ENCODE measurements at places on chromosomes 4 and X.

- no peak for DNase-seq
Observed at GRCh38 chrX:44104699-44105098, 131.5 kb upstream of the NDP start.

- DNase-seq: no peak
Observed at GRCh38 chr4:1511441-1512041, 105.3 kb upstream of the NKX1-1 start.

DNA sequence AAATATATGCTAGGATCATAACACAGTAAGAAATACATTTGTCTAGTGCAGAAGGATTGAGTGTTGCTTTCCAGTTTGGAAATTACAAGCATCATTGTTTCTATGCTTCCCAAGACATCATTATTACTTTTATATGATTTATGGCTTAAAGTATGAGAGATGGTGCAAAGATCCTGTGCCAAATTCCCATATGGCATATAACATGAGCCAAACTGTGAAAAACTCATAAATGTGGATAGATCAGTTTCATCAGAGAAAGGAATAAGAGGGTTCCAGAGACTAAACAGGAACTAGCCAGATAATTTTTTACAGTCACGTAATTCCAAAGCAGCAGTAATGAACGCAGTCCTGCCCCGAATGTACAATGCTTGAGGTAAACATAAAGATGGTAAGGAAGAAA is 126.3 kb downstream of the PRDM5 start:
- no peak for DNase-seq

- no peak for DNase-seq
Observed at GRCh38 chrX:148854306-148854705, 353.9 kb downstream of the AFF2 start.

GRCh38 chr4:2587213-2587823 is 50.9 kb downstream of the FAM193A start:
- DNase-seq: no peak

DNA sequence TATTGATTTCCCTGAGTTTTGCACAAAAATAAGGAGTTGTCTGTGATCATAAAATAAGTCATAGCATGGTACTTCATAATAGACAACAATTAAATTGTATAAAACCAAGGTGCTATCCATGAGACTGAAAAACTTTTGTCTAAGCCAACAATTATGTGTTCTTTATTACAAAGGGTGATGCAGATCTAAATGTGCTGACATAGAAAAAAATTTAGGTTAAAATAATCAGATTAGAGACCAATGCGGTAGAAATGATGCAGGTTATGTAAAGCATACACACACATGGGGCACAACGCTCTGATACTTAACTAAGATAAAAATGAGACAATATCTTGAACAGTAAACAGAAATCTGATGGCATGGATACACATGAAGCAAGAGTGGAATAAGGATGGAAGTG is 113.3 kb downstream of the PWWP3B start:
- DNase-seq: no peak

DNA sequence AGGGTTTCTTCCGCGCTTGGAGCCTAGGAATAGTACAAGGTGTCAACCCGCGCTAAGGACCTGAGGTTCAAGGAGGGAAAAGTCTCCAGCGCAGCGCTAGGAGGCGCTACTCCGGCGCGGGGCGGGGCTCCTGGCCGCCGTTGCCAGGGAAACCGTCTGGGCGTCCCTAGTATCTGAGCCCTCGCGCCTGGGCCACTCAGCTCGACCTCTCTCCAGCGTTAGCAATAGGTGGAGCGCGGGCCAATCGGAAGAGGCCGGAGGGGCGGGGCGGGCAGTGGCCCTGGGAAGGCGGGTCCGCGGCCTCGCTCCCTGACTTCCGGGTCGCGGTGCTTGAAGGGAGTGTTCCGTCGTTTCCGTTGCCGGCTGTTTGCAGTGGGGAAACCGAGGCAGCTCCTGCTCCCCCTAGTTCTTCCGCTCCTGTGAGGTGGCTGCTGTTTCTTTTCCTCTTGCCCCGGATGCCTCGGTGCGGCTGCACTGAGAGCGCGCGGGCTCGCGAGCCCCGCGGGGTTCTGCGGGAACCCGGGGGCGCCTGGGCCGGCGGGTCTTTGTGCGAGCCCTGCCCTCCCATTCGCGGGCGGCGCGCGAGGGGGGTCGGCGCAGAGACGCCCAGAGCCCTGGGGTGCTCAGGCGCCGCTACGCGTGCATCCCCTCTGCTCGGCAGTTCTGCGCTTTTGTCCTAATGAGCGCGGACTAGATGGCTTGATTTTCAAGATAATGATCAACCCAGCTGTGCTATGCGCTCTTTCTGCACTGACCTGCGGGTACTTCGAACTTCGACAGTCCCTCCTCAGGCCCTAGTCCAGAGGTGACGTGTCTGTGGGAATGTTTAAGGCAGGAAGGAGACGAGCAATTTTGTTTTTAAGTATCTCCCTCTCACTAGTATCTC is at the start of gene ELMOD2:
Gene ELMOD2 (plus strand): TSS at position 312 of the 886 bp plus-strand sequence. CDS start 1,261 bp downstream, outside the sequence.
- peak; percentile 71 for DNase-seq

DNA sequence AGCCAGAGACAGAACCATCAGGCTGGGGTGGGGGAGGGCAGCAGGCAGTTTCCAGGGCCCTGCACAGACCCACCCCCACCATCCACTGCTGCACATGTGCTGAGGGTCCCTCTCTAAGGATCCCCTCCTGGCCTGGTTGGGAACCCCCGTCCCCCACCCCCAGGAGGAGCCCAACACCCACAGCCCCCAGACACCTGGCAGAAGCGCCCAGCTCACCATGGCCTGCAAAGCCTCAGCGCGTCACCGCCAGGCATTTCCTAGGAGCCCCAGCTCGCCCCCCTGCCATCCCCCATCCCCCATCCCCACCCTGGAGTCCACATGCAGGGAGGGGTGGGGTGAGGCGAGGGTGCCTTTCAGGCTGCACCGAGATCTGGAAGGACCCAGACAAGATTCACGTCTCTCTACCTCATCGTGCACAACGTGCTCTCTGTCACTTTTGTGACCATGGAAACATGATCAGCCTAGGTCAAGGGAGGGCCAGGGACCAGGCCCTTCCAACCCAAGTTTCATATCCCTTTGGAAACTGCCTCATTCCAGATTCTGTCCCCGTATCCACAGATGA is 9.3 kb downstream of the MXD4 start:
- DNase-seq: no peak

DNA sequence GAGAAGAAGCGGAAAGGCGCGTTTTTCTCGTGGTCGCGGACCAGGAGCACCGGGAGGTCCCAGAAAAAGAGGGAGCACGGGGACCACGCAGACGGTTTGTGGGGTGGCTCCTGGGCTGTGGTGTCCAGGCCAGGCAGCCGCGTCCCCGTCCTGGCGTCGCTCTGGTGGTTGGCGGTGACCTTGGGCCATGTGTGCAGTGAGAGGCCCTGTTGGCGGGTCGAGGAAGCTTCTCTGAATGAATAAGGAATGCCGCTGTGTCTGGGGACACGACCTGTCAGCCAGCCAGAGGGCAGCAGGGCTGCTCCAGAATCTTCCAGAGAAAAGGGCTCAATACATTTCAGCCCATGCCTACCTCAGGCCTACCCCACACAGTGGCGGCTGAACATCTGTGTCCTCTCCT is 24.3 kb upstream of the HGFAC start:
- no peak for DNase-seq

DNA sequence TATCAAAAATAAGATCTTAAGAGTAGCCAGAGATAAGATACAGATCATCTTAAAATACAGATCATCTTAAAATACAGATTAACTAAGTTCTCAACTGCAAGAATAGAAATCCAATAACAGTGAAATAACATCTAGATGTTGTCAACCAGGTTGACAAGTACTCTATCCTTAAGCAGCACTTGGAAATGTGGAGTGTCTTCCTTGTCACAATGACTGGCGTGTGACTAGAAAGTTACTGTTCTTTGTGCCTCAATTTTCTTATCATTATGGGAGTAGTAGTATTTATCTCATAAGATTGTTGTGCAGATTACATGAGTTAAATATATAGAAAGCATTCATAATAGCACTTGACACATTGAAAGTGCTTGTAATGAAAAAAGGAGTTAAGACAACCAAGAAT is 25.8 kb upstream of the HPGDS start:
- no peak for DNase-seq

DNA sequence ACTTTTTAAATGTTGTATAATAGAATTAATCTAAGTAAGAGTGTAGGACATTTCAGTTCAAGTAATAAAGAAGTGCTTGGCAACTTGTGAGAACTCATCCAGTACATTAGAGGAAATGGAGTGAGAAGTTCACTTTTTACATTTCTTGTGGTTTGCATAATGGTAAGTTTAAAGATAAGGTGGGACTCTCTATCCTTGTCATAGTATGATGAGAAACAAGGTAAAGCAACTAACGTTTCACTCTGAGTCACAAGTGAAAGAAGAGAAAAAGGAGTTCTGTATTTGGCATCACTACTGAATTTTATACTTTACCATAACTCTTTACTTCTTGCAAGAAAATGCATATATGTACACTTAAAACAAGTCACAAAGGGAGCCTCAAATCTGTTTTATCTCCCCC is 219.4 kb downstream of the SLC4A4 start:
- DNase-seq: no peak

- no peak for DNase-seq
Observed at GRCh38 chr4:86496094-86497080, 97.7 kb upstream of the PTPN13 start.

- DNase-seq: no peak
Observed at GRCh38 chr4:99414401-99414800, 20.7 kb downstream of the ADH7 start.

DNA sequence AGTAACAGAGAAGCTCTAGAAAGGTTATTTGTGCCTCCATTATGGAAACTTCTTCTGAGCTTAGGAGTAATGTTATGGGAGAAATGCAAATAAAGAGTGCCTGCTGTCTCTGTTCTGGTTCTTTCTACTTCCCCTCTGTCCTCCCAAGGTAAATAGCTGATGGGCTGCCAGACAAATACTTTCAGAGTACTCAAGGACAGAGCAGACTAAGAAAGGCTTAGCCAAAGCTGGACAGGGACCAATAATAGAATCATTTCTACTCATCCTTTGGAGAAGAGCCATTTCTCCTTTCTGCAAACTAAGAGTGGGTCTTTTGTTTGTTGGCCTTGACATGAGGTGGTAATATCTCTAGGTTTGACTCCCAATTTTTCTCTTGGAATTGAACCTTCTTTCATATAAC is 136.1 kb downstream of the MID1IP1 start:
- DNase-seq: no peak

- DNase-seq: peak; percentile 12
Observed at GRCh38 chrX:108537005-108537404, 97.4 kb downstream of the COL4A5 start.

- DNase-seq: no peak
Observed at GRCh38 chr4:32789026-32789608, 2068.9 kb downstream of the PCDH7 start.

- no peak for DNase-seq
Observed at GRCh38 chr4:2875556-2875955, 31.9 kb downstream of the ADD1 start.

DNA sequence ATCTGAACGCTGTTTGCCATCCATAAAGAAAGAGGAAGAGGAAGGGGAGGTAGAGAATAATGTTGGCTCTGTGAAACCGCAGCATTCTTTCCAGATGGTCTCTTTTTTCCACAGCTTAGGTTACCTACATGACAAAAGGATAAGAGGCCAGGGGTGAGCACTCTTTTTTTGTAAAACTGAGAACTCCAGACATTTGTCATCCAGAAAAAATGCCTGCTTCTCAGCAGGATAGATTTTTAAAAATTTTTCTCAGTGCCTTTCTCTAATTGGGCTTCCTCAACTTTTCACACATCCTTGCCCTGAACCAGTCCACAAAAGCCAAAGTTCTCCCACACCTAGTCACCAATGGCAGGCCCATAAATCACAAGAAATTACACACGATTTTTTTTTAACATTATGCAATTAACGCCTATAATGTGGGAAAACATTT is 158.1 kb upstream of the TENM3 start:
- DNase-seq: no peak

- DNase-seq: no peak
Observed at GRCh38 chrX:95791876-95792275, 892.8 kb upstream of the DIAPH2 start.

DNA sequence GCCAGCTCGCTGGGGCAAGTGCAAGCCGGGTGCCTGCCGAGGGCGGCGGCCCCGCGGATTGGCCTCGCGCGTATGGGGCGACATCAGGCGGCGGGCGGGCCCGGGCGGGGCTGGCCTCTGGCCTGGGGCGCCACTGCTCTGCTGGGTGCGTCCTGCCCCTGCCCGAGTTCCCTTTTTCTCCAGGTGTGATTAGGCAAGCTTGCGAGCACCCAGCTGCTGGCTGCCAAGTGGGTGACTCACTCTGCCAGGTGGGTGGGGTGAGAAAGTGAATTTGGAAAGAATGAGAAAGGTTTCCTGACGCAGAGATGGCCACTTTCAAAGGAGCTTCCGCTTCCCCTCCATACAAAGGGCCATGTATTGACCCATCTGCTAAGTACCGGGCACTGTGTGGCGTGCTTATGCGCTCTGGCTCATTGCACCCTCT is 32.5 kb downstream of the FGFBP1 start:
- DNase-seq: no peak

DNA sequence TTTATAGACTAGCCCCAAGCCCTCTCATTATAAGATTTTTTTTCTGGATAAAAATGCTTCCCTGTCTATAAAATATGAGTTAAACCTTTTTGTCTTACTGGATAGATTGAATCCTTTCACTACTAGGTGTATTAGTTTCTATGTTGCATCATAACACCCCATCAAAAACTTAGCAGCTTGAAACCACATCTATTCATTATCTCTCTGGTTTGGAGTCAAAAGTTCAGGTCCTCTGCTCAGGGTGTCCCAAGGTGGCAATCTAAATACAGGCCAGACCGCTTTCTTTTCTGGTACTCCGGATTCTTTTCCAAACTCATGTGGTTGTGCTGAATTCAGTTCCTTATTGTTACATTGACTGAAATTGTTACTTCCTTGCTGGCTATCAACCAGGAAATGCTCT is 515.5 kb downstream of the PDHA2 start:
- no peak for DNase-seq

DNA sequence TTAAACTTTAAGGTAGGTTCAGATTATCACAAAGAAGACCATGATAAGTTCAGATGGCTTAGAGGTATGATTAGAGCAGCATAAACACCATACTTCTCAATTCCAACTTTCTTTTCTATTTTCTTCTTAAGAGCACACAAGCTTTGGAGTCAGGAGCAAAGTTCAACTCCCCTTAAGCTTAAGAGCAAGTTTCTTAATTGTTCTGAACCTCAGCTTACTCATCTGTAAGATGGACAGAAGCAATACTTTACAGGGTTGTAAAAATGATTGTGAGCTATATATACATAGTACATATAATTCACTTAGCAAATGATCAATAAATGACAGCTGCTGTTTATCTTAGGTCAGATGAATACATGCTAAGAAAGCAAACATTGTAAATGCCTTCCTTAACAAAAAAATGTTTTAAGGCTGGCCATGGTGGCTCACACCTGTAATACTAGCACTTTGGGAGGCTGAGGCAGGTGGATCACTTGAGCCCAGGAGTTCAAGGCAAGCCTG is 25.0 kb upstream of the RPS3A start:
- DNase-seq: no peak

- DNase-seq: peak; percentile 50
Observed at GRCh38 chr4:112901962-112902411, 147.5 kb upstream of the ANK2 start.

DNA sequence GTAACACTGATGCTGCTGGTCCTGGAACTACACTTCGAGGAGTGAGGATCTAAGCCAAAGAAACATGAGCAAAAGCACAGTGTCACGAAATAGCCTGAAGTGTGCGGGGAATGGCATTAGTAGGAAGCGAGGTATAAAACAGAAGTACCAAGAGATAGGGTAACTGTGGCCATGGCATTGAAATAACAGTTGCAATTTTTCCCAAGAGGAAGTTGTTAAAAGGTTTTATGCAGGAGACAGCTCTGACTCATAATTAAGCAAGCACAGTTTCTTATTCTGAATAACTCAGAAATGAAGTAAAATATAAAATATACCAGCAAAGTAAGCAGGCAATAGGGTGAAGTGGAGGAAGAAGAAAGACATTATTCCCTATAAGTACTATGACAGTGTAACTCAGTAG is 90.3 kb upstream of the TMEM150C start:
- DNase-seq: no peak
